ENCODE measurements at places on chromosomes 16 and 17.

DNA sequence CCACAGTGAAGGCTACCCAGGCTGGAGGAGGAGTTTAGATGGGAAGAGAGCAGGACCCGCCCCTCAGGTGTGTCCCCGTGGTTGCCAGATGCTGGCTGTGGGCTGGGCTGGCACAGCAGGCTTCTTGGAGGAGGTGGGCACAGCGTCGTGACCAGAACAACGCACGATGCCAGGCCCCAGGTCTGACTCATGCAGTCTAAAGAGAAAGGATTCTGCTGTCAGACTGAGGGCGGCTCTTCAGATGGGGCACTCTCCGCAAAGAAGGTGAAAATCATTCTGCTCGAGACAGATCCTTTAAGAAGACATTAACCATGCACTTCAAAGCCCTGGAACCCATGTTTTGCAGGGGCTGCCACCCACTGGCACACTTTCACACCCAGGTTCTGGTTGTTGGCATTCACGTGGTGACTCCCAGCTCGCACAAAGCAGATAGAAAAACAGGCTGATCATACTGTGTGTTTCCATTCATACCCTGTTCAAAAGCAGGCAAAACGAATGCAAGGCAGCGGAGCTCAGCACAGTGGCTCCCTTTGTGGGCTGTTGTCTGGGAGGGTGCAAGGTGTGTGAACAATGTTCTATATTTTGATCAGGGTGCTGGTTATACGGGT lies 19.0 kb downstream of the CACNG4 start:
- no peak for DNase-seq

- no peak for DNase-seq
These were observed 379.4 kb upstream of the TNRC6C start for GRCh38 chr17:77579131-77579530.

DNA sequence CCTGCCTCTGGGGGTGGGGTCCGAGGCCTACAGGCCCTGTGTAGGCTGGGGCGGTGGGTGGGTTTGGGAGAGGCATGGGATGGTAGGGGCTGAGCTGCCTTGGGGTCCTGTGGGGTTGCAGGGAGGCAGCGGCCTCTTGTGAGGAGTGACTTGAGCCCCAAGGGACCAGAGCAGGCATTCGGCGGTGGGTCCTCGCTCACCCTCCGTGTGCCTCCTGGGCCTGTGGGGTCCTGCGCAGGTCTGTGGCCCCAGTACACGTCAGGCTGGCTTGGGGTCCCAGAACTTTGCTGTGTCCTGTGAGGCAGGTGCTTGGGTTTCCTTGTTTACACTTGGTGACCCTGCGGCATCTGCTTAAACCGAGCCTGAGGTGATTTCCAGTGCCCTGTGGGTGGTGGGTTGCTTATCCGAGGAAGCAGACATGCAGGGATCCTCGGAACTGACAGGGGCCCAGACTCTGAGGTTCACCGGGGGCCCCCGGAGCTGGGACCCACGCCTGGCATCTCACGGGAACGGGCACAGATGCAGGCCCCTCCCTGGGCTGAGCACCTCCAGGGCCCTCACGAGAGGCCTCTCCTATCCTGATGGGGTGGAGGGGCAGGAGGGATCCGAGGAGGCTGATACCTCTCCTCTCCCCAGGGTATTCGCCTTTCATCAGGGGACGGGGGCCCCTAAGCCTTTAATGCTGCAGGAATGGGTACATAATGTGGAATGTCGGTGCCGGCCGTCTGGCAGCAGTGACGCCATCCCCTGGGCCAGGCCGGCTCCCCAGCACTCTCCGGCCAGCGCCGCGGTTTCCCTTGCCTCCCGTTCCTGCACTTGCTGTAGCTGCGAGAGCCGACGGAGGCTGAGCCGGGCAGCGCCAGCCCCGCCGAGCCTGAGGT lies 7.7 kb downstream of the METRNL start:
- no peak for DNase-seq

DNA sequence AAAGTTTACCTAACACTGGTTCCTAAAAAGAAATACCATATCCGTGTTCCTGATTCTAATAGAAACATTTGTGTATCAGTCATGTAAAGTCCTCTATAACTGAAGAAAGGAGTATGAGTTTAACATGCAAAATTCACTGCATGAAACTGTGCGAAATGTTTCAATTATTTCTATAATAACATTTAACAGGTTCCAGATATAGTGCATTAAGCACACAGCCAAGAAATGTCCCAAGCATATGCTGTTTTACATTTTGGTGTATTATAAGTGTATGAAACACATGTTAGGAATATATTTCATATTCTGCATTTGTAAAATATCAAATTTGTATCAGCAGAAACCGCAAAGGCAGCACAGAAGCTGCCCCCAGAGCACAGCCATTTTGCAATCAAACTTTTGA lies 764.9 kb downstream of the KCNJ2 start:
- DNase-seq = no peak

DNA sequence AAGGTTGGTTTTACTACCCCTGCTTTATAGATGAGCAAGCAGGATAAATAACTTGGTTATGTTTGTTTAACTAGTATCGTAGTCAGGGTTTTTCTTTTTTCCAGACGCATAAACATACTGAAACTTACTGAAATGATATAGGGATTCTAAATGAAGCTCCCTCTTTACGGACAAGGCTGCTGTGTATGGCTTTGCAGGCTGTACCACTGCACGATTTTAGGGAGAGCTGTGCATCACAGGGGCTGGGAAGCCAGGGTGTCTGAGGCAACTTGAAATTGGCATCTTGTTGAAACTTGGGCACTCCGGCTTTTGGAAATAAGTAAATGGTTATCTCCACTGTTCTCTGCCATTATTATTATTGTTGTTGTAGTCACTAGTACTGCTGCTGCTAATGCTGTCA lies 218.1 kb upstream of the CDH8 start:
- DNase-seq = no peak

DNA sequence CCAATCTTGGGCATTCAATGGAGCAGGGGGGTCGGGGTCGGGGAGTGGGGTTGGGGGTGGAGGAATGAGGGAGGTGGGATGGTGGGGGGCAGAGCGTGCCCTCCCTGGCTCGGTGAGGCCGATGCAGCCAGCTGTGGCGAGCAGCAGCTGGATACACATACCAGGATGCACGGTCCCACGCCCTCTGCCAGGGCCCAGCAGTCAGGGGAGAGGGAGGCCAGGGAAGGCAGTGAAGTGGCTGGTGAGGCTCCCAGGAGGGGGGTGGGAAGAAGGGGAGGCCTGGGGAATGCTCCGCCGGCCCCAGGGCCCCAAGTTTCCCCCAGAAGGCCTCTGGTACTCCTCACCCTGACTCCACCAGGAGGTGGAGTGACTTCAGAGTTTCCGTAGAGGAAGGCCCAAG lies 77.6 kb upstream of the LHX1 start:
- DNase-seq = no peak

DNA sequence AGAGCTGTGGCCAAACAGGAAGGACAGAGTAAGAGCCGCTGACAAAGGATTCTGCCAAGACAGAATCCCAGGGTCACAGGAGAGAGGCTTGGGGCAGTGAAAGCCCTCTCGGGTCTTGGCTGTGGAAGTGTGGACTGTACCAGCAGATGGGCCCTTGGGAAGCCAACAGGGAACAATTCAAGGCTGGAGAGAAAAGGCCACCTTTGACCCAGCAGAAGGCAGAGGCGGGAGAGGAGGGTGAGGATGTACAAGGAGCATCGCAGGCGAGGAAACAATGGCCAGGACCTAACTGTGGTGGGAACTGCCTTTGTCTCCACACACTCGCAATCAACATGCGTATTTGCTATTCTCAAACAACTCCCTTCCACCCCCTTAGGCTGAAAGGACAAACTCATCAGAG lies 15.7 kb downstream of the CARHSP1 start:
- DNase-seq = no peak

DNA sequence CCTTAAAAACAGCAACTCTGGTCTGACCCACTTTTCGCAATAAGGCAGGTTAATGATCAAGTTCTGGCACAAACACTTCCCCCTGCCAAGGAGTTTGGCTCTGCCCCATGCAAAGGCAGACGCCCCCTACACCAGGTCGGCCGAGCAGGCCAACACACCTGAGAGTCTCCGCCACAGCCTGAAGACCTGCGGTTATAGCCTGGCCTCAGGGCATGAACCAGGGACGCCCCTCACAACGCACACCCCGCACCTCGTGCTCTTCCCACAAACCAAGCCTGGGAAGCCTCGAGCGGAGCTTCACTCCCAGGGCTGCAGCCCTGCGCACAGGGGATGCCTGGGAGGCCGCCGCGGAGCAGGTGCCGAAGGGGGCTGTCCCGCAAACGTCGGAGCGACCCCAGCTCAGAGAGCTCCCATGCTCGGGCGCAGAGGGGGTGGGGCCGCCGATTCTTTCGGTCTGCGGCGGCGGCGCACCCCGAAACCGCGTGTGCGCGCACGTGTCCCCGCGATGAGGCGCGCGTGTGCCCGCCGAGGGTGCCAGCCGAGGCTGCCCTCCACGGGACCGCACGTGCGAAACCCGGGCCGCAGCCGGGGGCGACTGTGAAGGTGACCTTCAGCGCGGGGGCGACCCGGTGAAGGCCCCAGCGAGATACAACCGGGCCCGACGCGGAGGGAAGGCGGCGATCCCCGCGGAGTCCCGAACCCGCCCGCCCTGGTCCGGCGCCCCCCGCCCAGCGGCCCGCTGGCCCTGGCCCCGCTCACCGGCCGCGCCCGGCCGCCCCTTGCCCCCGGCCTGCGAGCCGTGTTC lies 559 bp downstream of the CLUH start:
- peak; percentile 41 for DNase-seq

DNA sequence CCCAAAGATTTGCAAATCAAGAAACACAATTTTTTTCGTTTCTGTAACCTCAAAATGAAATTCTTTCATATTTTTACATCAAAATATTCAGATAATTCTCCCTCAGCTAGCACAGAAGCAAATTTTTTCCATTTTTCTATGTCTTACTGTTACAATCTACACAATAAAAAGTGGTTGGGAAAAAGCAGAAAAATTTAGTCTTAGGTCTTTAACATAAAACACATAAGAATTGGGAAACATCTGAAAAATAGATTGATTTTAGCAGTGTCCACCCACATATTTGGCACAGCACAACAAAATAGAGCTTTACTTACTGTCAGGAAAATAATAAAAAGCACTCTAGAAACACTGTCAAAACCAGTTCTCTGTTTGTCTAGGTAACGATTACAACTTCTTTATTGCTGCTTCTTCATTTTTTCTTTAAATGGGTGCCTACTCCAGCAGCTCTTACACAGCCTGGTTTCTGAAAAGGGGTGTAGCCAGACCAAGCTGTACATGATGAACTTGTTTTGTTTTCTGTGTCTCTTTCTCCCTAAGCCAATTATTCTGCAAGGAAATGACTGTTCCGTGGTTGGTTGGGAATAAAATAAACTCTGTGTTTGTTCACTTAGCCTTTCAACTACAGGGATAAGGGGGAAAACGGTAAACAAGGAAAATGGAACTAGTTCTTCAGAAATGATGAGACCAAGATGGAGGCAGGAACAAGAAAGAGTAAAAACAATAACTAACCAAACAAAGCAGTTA lies at the start of gene ABCA6:
Gene ABCA6 (minus strand): TSS at position 465 of the 744 bp plus-strand sequence. CDS start 1,192 bp downstream, outside the sequence.
- no peak for DNase-seq

- no peak for DNase-seq
These were observed 121.2 kb upstream of the RCVRN start for GRCh38 chr17:10025976-10026901.

DNA sequence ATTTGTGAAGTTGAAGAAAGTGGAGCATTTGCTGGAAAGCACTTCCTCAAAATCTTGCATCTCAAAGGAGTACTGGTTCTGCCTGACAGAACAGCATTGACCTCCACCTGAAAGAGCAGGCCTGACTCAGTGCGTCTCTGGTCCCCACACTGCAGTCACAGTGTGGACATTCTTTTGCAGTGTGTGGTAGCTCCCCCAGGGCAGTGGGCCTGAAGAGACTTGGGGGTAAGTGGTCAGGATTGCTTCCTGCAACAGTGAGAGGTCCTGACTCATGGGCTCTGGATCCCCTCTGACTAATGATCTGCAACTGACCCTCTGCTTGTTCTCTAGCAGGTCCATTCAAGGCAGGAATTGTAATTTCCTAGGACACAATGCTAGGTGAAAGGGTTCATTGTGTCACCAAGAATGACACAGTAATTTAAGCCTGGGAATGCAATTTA lies 204.9 kb upstream of the KCNJ16 start:
- DNase-seq = no peak

GRCh38 chr16:67120025-67120424 lies 10.3 kb downstream of the PHAF1 start:
- DNase-seq = no peak

GRCh38 chr16:10466861-10467260 lies 81.0 kb downstream of the ATF7IP2 start:
- no peak for DNase-seq

GRCh38 chr17:75650874-75651273 lies 16.1 kb downstream of the RECQL5 start:
- DNase-seq = no peak

GRCh38 chr17:68327823-68328557 lies 36.7 kb downstream of the ARSG start:
- DNase-seq = no peak

GRCh38 chr16:4801051-4801961 lies 1.1 kb downstream of the ROGDI start:
- DNase-seq = no peak

DNA sequence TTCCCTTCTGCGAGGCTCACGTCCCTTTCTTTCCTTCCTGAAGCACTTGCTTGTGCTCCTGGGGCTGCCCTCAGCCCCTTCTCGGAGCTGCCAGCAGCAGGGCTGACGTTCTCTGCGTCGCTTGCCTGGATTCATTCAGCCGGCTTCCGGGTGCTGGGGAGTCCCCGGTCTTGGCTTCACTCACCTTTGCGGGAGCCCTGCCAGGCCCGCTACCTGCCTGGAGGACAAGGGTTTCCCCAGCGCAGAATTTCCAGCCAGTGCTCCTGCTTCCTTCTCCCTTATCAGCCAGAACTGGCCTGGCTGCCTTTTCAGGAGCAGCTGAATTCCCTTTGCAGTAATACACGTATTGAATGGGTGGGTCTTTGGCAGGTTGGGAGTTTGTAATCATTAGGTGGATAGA lies 22.1 kb upstream of the IL17C start:
- no peak for DNase-seq

DNA sequence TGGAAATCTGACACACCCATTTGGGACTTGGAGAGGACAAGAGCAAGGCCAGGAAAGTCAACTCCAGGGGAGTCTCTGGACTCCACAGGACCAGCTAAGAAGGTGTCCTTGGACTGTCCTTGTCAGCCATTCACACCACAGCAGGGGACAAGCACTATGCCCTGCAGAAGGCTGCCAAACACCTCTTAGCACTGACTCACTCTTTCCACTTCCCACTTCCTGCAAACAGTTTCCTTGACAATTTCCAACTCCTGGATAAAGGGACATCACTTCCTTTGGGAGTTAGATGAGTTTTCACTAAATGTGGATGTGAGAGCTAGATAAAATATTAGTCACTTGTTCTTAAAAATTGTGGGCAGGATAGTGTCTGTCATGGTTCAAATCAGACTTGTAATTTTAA lies 37.8 kb upstream of the BCAR1 start:
- no peak for DNase-seq

GRCh38 chr17:19378416-19379360 lies at the start of gene MAPK7:
Gene MAPK7 (plus strand): TSS chr17:19378498. CDS start chr17:19378901, 403 bp downstream.
- no peak for DNase-seq

GRCh38 chr17:39115135-39115534 lies 36.3 kb downstream of the PLXDC1 start:
- DNase-seq = no peak

Data from stimulated activated CD8-positive, alpha-beta memory T cell treated with anti-CD3 and anti-CD28 coated beads, Interleukin-7, amount 100 ng/mL, for 4 hours (primary cell).